ENCODE measurements at places on chromosomes 1 and 21. TPM values are rescaled to one million over a fixed set of nuclear protein-coding genes. Genes with fewer than 3 reads are reported as not detected.

DNA sequence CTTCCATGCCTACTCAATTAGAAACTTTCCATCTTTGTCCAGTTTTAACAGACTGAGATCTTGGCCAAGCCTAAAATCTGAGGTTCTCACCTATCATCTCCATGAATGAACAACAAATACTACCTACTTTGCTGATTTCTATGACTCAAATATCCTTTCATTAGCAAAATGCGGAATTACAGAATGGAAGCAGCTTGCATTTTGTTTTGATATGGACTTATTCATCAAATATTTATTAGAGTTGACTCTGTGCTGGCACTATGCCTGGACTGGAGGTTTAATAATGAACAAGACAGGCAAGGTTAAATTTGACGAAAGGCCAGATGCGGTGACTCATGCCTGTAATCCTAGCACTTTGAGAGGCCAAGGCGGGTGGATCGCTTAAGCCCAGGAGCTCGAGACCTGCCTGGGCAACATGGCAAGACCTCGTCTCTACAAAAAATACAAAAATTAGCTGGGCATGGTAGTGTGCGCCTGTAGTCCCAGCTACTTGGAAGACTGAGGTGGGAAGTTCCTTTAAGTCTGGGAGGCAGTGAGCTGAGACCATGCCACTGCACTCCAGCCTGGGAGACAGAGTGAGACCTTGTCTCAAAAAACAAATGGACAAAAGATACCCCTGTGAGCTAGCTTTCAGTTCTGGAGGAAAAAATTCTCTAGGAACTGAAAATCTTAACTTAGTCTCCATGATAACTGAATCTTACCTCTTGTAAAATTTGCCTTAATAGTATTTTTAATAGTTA is 29.4 kb upstream of the SOD1 start:
- H3K36me3 ChIP-seq = peaks cover 6% of the 10 kb centered on the region
- no peaks in the 10 kb centered on the region for H3K4me1 ChIP-seq
- H3K4me3 ChIP-seq = no peak overlapping the region
- H3K27ac ChIP-seq = no peak overlapping the region
- no peaks in the 10 kb centered on the region for H3K27me3 ChIP-seq

GRCh38 chr1:157000686-157001085 is 44.9 kb downstream of the ARHGEF11 start:
- H3K27me3 ChIP-seq = peaks cover 25% of the 10 kb centered on the region
- no peak overlapping the region for H3K27ac ChIP-seq
- no peak overlapping the region for H3K4me3 ChIP-seq
- H3K4me1 ChIP-seq = no peaks in the 10 kb centered on the region

DNA sequence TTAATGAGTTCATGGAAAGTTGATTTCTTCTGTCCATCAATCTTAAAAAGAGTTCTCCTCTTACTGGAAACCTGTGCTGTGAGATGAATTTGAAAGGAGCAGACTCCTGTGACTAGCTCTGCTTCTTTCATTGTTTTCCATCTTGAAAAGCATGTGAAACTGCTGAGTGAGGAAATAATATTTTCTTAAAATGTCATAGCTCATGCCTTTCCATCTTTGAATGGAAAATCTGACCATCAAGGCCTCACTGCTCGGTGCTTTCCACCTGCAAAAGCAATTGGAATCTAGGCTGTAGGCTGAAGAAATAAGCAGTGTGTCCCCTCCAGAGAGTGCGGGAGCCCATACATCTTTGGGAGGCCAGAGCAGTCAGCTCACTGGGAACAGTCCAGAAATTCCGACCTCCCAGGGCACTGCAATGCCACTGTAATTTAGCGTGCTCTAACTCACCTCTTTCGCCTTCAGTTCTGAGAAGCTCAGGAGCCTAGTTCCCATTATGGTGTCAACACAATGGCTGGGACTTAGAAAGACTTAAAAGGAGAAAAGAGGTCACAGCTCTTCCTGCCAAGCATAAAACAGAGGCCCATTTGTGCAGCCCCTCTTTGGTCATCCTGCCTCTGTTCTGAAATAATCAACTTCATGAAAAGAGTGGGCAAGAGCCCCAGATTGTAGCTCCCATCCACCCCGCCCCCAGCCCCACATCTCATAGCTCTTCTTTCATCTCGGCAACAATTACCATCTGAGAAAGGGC is 50.4 kb upstream of the F3 start:
- no peak for DNase-seq
- no peaks in the 10 kb centered on the region for H3K36me3 ChIP-seq
- H3K27ac ChIP-seq = peak overlapping the region; percentile 62
- no peaks in the 10 kb centered on the region for H3K27me3 ChIP-seq
- H3K4me1 ChIP-seq = no peaks in the 10 kb centered on the region
- no peak overlapping the region for H3K4me3 ChIP-seq

Gene RPE65
- polyA plus RNA-seq = not detected

Gene GADD45A
- 6.1 TPM for polyA plus RNA-seq

Gene CELA3A
- not detected for polyA plus RNA-seq

All from naive B cell (primary cell).